Cortex of kidney (tissue), 1 donor: ENCODE measurements at places on chromosomes 3 and 15.

DNA sequence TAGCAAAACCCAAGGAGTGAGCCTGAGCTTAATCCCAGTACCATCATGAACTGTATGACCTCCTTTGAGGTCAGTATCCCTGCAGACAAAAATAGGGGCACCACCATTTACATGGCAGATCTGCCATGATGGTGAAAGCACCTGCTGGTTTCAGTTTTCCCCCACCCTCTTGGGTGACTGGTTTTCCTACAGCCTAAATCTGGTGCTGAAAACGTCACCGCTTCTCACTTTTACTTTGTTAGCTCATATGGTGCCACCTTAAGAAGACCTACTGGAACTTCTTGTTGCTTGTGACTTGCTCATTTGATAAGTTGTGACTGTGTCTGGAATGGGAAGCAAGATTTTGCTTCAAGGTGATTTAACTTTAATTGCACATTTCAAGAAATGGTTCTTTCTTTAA, 5.1 kb downstream of the PPP1R2 start:
- DNase-seq: no peak

DNA sequence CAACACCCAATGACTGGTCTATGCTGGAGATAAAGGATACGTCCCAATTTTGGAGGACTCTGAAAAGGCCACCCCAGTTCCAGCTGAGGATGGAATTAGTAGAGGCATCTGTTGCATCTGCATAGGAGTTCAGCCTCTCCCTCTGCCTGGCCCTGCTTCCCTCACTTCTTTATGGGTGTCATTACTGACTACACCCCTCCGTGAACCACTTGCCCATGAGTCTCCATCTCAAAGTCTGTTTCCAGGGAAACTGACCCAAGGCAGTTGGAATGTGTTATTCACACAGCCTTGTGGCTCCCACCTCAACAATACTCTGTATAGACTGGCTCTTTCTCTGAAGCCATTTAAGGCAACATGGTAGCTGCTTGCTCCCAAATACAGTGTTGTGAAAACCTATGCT, 21.4 kb upstream of the PCOLCE2 start:
- DNase-seq: no peak

GRCh38 chr3:47247131-47248064, 35.2 kb downstream of the KIF9 start:
- no peak for DNase-seq

GRCh38 chr15:37375519-37375918, 275.2 kb upstream of the MEIS2 start:
- DNase-seq: no peak

- DNase-seq: no peak
Measured at GRCh38 chr3:119924111-119925094, 142.5 kb downstream of the NR1I2 start.

DNA sequence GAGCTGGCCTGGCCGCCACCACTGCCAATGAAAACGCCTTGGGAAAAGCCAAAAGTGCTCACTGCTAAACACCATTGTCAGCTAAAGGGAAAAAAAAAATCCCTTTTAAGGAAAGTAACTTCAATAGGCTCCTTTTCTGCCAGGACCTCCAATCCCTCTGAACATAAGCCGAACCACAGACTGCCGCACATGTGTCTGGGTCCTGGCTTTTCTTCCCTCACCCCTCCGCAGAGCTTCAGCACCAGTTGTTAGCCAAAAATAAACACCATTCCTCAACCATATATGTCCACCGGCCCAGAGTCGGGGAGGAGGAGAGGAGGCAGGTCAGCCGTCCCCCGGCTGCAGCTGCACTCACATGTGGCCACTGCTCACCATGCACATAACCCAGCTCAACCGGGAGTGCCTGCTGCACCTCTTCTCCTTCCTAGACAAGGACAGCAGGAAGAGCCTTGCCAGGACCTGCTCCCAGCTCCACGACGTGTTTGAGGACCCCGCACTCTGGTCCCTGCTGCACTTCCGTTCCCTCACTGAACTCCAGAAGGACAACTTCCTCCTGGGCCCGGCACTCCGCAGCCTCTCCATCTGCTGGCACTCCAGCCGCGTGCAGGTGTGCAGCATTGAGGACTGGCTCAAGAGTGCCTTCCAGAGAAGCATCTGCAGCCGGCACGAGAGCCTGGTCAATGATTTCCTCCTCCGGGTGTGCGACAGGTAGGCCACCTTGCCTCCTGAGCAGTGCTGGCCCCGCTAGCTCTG, at the start of gene FBXL22:
Gene FBXL22, plus strand, starts transcription at position 350 of the 753 bp plus-strand sequence. Its CDS starts 6 bp downstream, at position 356.
- DNase-seq: no peak
